NCI-H2029 treated with DMSO at 0.1 percent for 48 hours (cell line): ENCODE measurements at places on chromosomes 5 and 9.

- DNase-seq: no peak
These were observed 126.7 kb downstream of the SNX18 start for GRCh38 chr5:54644226-54644625.

DNA sequence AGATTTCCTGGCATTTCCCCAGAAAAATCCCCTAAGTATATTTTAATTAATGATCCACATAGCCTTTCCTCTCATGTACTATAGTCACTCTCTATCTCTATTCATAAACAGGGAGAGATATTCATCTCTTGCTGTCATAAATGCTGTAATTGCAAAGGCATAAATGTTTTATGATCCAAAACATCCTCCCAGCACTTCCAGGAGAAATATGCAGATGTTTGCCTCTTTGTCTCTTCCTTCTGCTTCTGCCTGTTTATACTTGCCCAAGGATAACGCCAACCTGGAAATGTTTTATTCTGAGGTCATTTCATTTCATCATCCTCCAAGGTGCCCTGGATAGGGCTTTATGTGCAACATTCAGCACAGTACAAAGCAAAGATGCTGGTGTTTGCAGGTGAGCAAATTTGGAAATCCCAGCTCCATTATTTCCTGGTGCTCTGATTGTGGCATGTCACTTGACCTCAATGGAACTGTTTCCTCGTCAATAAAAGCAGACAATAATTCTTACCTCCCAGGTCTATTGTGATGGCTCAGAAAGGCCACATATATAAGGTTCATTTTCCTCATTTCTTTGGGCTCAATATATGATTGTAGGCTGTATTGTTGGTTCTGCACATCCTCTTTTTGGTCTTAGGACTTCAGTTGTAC lies 6.9 kb downstream of the TNFSF15 start:
- no peak for DNase-seq

DNA sequence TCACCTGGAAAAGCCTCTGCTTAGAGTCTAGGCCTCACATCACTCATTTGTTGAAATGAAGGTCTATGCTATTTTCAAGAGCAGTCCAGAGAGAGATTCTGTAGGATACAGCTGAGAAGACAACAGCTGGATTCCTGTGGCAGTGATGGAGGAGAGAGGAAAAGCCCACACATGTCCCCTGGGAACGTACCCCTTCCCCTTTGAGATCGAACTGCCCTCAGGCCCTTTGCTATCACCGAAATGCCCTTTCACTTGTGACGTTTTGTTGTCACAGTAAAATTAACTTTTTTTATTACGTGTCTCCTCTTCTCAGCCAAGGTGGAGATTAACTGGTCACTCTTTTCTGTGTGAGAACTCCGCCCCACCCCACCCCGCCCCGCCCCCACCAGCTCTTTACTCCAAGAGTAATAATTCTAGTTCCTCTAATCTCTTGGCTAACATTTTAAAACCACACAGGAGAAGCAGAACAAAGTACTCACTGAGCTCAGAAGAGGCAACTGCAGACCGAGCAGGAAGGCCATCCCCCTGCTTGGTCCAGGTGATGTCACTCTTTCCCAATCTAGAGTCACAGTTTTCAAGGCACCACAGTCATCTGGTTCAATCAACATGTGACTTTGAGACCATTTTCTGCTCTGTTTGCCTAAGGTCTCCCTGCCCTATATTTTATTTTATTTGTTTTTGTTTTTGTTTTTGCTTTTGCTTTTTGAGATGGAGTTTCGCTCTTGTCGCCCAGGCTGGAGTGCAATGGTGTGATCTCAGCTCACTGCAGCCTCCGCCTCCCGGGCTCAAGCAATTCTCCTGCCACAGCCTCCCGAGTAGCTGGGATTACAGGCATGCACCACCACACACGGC lies 105.6 kb downstream of the SUSD1 start:
- no peak for DNase-seq

- DNase-seq: peak; percentile 87
These were observed 163.3 kb upstream of the LHFPL2 start for GRCh38 chr5:78811866-78812265.

DNA sequence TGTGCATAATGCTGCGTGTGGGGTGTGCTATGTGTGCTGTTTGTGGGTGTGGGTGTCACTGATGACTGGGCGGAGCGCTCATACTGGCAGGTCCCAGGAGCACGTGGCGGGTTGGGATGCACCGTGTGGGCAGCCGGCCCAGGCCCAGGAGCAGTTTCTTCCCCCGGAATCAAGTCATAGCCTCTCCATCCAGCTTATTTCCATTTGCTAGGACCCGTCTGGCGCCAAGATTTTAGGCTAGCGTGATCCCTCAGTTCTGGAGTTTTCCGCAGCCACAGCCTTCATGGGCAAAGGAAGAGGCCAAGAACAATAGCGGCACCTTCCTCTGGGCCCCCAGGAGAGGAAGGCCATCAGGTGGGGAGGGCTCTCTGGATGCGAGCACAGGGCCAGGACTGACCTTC lies 43.3 kb upstream of the NEURL1B start:
- DNase-seq: no peak

DNA sequence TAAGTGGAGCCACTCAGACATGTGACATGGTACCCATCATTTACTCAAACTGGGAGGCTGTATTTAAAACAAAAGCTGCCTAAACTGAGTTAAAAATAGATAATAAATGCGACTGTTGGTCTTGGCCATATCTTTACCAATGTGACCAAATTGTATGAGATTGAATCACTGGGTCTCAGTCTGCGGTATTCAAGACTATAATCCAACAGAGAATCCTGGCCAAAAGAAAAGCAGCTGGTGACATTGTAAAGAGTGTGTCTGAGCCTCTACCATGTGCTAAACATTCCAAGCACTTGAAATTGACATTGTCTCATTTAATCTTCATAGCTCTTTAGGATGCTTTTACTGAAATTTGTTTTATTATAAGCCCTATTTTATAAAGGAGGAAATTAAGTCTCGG lies 282.6 kb downstream of the ZNF608 start:
- DNase-seq: no peak

DNA sequence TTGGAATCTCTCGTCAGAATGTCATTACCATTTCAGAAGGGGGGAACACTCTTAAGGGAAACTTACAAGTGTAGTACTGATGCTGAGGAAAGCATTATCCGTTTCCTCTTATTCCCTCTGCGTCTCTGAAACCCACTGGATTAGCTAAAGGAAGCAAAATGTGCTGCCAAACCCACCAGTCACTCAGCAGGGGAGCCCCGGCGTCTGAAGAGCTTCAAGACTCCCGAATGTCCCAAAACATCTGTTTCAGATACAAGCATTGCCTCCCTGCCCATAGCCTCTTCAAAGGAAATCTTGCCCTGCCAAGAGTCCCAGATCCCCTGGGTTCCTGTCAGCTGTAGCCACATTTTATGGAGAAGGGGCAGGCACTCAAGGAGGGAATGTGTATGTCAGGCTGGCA lies 1.0 kb upstream of the HCN1 start:
- no peak for DNase-seq

DNA sequence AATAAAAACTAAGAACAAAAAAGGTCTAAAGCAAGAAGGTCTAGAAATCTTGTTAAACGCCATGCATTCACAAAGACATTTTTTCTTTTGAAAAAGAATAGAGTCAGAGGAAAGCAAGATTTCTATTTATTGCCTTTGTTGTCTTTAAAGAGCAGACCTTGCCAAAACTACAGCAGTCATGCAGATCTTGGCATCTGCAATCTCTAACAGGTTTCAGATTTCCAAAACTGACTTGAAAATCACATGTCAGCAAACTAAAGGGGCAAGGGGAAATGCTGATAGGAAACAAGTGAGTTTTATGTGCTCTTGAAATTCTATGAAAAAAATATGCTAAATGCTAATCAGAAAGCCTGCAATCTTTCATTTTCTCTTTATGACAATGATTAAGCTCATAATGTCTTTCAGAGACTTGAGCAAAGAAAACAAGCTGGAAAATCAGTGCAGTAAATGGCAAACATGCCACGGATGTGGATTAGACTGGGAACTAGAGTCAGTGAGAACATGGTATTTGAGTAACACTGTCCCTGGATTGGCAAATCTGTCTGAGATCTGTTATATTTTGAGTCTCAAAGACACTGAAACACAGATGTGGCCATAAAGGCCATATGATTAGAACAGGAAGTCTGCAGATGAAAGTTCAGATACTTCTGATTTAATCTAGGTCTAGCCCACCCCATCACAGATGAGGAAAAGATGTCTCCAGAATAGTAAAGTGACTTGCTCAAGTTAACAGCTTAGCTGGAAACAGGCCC lies 361.4 kb upstream of the RPS23 start:
- no peak for DNase-seq

DNA sequence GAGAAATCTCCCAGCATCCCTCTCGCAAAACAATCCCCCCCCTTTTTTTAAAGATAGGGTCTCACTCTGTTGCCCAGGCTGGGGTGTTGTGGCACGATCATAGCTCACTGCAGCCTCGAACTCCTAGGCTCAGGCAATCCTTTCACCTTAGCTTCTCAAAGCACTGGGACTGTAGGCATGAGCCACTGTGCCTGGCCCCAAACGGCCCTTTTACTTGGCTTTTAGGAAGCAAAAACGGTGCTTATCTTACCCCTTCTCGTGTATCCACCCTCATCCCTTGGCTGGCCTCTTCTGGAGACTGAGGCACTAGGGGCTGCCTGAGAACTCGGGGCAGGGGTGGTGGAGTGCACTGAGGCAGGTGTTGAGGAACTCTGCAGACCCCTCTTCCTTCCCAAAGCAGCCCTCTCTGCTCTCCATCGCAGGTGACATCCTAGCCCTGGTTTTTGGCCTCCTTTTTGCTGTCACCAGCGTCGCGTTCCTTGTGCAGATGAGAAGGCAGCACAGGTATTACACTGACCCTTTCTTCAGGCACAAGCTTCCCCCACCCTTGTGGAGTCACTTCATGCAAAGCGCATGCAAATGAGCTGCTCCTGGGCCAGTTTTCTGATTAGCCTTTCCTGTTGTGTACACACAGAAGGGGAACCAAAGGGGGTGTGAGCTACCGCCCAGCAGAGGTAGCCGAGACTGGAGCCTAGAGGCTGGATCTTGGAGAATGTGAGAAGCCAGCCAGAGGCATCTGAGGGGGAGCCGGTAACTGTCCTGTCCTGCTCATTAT lies 6.8 kb downstream of the CA9 start:
- DNase-seq: no peak

DNA sequence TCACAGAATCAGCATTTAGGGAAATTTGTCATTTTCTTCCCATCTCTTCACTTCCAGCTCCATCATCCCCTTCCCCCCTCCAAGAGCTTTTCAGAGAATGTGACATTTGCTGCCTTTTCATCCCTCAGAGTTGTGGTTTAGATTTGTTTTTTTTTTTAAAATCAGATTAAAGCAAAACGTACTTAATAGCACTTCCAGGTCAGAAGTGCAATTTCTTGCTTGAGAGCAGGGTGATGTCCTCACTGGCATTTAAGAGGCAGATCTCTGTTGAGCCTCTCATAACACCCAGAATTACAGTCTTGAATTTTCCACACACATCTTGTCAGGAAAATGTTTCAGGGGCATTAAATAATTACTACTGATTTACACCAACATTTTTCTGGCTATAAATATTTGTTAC lies 236.8 kb upstream of the VLDLR start:
- no peak for DNase-seq

- DNase-seq: no peak
These were observed 7.9 kb upstream of the JADE2 start for GRCh38 chr5:134517553-134517952.

DNA sequence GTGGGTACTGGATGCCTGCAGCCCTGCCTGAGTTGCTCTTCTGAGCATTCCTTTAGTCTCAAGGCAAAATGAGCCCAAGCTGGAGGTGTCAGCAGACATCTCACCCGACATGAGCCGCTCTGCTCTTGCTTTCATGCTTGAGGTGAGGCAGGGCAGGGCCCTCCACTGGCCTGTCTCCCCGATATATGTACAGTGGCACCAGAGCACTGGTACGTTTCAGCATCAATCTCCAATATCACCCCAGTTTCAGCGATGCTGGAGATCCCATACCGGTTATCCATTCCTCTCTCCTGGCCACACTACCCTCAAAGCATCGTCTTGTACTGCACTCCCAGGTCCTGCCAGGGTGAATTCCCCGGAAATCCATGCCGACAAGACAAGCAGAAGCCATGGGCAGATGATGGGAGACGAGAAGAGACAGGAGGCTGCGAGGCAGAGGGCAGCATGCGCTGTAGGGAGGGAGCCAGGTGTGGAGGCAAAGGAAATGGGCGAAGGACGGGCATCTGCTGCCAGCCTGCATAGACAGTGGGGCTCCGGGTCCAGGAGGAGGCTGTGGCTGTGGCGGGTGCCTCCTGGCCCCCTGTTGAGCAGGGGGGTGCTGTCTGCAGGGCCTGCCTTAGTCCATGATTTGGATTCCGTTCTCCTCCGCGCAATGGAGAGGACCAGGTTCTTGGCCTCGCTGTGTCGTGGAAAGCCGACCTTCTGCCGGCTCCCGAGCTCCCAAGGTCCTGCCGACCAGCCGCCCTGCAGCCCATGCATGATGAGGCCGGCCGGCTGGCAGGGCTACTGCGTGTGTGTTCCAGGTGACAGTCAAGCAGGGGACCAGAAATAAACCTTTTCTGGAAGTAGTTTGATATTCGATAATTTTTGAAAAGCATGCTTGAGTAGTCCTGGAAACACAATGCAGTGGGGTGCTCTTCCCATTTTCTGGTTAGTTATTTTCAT lies 152.2 kb upstream of the IRX2 start:
- DNase-seq: no peak

- DNase-seq: no peak
These were observed 126.7 kb downstream of the MACROH2A1 start for GRCh38 chr5:135272311-135272805.

GRCh38 chr5:38650946-38651345 lies 94.5 kb upstream of the LIFR start:
- DNase-seq: no peak

- DNase-seq: peak; percentile 16
These were observed 6.1 kb downstream of the SUSD3 start for GRCh38 chr9:93064392-93065134.

DNA sequence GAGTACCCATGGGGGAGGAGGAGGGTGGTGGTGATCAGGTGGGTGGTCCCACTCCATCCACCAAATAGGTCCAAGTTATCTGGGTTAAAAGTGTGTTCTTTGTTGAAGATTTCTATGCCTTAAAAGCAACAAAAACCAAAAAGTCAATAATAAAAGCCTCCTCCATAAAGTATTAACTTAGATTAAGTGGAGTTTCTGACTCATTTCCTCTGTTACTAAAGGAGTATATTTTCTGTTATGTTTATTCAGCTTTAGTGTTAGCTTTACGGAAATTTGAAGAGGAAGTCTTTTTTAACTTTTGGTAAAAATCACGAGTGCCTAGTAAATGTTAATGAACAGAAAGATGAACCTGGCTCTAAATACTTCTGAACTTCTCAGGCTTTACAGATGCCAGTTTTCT lies 17.8 kb downstream of the FBXO38 start:
- DNase-seq: no peak

- DNase-seq: no peak
These were observed 63.5 kb upstream of the GARNL3 start for GRCh38 chr9:127201071-127201541.

GRCh38 chr5:159951834-159952233 lies 35.6 kb downstream of the ADRA1B start:
- DNase-seq: no peak

- no peak for DNase-seq
These were observed 10.4 kb upstream of the GLIPR2 start for GRCh38 chr9:36126016-36126730.

- DNase-seq: no peak
These were observed 8.9 kb downstream of the SPINK14 start for GRCh38 chr5:148177207-148177606.

- DNase-seq: no peak
These were observed at the start of gene MCC for GRCh38 chr5:113487781-113488644. Gene MCC, minus strand, starts transcription at chr5:113488453.

GRCh38 chr9:137269231-137269772 lies 8.2 kb upstream of the TOR4A start:
- peak; percentile 18 for DNase-seq
